ENCODE measurements at places on chromosomes 11 and 22.

DNA sequence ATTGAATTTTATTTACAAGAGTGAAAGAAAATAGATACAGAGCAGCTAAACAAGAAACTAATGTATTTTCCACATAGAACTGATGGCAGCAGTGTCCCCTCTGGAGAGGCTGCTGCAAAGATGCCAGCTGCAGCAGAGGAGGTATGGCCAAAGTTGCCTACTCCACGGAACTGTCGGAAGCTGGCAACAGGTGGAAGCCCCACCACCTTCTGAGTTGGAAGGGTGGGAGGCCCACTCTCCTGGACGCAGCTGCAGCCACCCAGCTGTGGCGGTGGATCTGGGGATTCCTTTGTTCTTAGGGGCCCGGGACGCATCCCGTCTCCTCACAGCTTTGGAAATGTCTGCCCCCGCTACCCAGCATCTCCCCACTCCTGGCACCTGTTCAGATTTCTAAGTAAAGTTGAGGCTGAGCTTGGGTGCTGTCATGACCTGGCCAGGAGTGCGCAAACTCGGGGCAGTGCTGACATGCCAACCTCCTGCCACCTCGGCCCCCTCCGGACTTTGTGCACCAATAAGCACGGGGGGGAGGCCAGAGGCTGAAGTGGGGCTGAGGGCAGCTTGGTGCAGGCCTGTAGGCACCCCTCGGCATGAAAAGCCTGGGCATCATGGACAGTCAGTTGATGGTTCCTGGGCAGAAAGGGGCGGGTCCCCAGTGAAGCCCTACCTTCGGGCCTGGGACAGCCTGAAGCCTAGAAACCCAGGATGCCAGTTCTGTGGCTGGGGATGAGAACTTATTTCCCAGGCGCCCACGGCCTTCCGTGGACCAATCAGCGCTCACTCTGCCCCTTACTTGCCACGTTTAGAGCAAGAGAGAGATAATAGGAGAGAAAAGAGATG, 1071.4 kb downstream of the JRKL start:
- no peak for DNase-seq

DNA sequence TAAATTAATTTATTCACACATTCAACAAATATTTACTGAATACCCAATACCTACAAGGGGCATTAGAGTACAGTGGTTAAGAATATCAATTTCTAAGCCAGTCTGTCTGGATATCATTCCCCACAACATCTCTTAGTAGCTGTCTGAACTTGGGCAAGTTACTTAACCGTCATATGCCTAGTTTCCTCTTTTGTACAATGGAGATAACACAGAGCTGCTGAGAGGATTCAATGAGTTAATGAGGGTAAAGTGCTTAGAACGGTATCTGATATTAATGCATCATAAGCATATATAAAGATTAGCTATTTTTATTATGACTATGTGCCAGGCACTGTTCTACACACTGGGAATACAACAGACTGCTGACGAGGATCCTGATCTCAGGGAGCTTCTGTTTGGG, 116.4 kb downstream of the APOL5 start:
- no peak for DNase-seq

GRCh38 chr11:13786688-13787087, 118.2 kb downstream of the FAR1 start:
- no peak for DNase-seq

DNA sequence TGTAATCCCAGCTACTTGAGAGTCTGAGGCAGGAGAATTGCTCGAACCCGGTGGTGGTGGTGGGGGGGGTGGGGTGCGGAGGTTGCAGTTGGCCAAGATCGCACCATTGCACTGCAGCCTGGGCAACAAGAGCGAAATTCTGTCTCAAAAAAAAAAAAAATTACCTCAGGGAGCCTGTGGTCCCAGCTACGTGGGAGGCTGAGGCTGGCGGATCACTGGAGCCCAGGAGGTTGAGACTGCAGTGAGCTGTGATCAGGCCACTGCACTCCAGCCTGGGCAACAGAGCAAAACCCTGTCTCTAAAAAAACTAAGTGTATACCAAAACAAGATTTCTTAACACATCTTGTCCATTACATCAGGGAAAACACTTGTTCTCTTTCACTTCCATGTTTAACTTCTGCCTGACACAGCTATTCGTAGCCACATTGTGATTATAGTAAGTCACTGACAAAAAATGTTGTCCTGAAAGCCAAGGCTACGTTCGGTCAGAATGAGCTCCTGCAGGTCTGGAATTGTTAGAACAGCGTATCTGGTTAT, 1.4 kb downstream of the TMEM80 start:
- no peak for DNase-seq

DNA sequence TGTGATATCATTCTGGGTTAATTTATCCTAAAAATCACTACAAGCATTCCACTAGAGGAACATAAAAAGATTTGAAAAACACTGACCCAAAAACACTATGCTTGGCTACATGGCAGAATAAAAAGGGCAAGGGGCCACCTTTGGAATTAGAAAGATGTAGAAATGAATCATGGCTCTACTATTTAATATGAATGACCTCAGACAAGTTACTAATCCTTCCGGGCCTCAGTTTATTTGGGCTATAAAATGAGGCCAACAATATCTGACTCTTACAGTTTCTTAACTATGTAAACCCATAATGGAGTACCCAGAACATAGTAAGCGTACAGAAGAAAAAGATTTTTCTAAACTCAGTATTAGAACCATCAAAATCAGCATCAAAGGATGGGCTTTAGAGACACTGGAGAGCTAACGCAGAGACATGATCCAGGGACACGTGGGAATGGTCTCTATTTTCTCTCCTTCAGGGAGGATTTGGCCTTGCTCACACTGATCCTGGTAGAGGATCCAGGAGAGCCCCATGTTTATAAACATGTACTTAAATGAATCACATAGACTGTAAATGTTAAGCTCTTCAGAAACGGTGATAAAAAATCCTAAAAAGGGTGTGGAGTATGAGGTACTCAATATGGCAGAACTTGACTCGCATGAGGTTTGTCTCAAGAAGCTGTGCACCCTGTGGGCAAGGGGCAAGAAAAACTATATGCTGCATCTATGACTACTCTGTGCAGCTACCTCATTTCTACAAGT, 288.4 kb upstream of the PITPNB start:
- no peak for DNase-seq

DNA sequence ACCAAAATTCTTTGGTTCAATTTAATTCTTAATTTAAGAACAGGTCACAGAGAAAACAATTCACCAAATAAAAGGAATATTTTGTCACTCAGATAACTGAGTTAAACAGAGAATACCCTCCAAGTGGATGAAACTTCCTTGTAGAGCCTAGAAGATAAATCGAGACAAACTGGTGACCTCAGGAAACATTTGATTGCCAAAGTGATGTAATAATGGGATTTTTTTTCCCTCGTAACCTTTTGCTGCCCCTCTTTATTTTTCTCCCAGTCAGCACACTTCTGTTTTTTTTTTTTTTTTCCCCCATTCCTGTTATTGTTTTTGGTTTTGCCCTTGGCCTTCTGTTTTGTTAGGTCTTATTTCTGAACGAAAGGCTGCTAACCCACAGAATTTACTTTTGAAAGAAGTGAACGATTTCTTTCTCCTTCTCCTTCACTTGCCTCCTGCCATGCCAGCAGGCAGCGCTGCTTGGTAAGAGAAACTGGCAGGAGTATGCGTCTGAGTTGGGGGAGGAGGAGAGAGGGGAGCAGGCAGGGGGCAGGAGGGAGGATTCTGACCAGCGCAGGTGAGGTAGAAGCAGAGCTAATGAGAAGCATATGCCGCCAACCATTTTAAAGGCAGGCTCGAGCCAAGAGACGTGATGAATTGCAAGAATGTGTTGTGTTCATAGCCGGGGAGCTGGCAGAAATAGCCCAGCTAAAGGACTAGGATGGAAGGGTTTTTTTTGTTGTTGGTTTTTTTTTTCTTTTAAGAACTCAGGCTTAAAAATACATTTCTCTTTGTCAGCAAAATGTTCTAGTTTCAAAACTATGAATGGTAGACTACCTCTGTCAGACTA, 121.9 kb upstream of the MTMR2 start:
- no peak for DNase-seq

GRCh38 chr11:57001674-57002401, 13.1 kb downstream of the OR5AK2 start:
- no peak for DNase-seq

GRCh38 chr11:59918987-59919589, 19.1 kb upstream of the OOSP1 start:
- no peak for DNase-seq

- no peak for DNase-seq
Measured at GRCh38 chr11:113082341-113082955, 121.2 kb downstream of the NCAM1 start.

Data from stimulated activated CD8-positive, alpha-beta memory T cell treated with anti-CD3 and anti-CD28 coated beads, Interleukin-7, amount 100 ng/mL, for 24 hours (primary cell).